ENCODE measurements at places on chromosomes 3 and 15.

DNA sequence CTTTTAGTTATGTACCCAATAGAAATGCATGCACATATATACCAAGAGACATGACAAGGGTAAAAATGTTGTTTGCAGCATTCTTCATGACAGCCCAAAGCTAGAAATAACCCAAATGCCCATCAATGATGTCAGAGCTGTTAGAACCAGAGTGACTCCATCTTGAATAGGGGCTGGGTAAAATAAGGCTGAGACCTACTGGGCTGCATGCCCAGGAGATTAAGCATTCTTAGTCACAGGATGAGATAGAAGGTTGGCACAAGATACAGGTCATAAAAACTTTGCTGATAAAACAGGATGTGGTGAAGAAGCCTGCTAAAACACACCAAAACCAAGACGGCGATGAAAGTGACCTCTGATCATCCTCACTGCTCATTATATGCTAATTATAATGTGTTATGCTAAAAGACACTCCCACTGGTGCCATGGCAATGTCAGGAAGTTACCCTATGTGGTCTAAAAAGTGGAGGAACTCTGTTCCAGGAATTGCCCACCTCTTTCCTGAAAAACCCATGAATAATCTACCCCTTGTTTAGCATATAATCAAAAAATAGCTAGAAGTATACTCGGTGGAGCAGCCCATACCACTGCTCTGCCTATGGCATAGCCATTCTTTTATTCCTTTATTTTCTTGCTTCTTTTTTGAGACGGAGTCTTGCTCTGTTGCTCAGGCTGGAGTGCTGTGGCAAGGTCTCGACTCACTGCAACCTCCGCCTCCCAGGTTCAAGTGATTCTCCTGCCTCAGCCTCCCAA, 32.9 kb downstream of the ZBTB11 start:
- DNase-seq, result no peak

GRCh38 chr3:62149962-62150361, 223.4 kb downstream of the FEZF2 start:
- no peak for DNase-seq

- DNase-seq, result no peak
Observed at GRCh38 chr3:24373198-24373959, 121.3 kb downstream of the THRB start.

- DNase-seq, result no peak
Observed at GRCh38 chr3:52645549-52645948, 40.2 kb downstream of the PBRM1 start.

- no peak for DNase-seq
Observed at GRCh38 chr3:13047296-13048165, 25.7 kb downstream of the IQSEC1 start.

GRCh38 chr3:67804578-67804977, 150.2 kb upstream of the SUCLG2 start:
- DNase-seq, result no peak

DNA sequence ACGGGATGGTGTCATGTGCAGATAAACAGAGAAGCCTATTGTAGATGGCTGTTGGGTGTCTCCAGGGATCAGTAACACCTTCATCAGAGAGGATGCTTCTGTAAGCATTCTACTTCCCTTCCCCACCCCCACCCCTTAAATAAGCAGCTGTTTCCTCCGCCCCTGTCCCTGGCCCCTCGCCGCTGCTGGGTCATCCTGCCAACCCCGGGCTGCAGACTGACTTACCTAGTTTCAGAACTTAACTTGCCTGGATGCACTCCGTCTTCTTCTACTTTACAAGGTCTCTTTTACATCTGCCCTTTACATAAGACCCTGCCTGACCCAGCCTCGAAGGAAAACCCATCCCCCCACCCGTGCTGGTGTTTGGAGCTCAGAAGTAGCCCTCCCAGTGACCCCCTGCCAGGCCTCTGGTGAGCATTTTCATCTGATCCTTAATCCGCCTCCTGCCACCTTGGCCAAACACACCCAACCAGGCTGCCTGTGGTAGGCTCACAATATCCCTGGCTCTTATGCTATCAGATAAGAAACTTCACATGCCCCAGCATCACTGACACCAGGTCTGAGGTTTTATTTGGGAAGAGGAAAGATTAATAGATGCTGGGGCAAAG, 103.0 kb upstream of the HES1 start:
- no peak for DNase-seq

DNA sequence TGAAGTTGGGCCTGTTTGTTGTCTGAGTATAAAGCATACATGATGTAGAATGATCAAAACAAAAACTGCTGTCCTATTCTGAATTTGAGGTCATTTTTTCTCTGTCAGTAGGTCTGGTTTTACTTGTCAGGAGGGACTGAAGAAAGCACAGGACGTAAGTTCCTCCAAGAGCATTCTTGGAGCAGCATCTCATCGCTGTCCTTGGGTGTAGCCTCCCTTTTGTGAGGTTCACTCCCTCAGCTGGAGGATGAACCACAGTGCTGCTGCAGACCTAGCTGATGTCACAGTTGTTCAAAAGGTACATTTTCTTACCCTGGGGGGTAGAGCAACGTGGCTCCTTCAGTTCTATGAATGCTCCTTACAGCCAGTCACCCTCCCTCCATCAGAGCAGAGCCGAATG, 490.0 kb upstream of the TBL1XR1 start:
- DNase-seq, result no peak

DNA sequence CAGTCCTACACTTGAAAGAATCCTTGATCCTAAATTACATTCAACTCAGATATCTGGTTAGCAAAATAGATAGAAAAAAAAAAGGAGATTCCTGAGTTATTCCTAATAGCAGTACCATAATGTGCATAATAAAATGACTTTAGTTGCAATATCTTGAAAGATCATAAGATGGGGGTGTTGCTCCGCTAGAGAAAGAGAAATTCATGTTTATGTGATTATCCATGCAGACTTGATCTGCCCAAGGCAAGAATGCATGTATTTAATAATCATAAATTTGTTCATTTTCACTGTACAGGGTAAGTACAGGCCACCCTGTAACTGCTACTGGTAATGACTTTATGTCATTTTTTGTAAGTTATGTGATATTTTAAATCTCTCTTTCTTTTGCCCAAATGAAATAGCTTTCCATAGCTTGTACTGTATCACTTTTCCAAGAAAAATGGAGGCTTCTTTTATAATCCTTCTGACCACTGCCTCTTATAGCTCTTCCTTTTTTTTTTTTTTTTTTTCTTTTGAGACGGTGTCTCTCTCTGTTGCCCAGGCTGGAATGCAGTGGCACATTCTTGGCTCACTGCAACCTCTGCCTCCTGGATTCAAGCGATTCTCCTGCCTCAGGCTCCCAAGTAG, 84.6 kb downstream of the HCN4 start:
- DNase-seq, result no peak

DNA sequence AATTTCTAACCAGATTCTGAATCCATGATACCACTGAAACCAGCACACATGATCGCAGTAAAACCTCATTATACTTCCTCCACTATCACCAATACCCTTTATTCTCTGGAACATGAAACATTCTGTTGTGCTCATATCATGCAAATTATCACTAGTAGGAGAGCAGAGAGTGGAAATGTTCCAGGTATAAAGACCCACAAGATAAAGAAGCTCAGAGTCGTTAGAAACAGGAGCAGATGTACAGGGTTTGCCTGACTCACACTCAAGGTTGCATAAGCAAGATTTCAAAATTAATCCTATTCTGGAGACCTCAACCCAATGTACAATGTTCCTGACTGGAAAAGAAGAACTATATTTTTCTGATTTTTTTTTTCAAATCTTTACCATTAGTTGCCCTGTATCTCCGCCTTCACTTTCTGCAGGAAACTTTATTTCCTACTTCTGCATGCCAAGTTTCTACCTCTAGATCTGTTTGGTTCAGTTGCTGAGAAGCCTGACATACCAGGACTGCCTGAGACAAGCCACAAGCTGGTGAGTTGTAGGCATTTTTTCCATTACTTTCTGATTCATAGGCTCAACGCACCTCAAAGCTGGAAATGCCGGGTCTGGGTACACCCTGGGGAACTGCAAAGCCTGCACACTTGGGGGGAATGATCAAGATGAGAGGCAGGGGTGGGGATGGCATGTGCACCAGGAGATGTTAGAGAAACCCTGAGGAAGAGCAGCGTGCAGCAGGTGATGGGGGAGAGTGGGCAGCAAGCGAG, at the start of gene CCR2:
Gene CCR2, plus strand, starts transcription at position 465 of the 764 bp plus-strand sequence. CDS start 3,417 bp downstream, outside the sequence.
- DNase-seq, result no peak

GRCh38 chr15:40855706-40856234, 11.9 kb downstream of the SPINT1 start:
- DNase-seq, result no peak
